Trophoblast cell (in vitro differentiated cells and primary cell): ENCODE measurements at places on chromosomes 5 and 9.

- DNase-seq: no peak
Observed at GRCh38 chr5:112385566-112385965, 33.5 kb downstream of the EPB41L4A start.

- no peak for DNase-seq
Observed at GRCh38 chr5:136076067-136076466, 47.3 kb downstream of the TGFBI start.

DNA sequence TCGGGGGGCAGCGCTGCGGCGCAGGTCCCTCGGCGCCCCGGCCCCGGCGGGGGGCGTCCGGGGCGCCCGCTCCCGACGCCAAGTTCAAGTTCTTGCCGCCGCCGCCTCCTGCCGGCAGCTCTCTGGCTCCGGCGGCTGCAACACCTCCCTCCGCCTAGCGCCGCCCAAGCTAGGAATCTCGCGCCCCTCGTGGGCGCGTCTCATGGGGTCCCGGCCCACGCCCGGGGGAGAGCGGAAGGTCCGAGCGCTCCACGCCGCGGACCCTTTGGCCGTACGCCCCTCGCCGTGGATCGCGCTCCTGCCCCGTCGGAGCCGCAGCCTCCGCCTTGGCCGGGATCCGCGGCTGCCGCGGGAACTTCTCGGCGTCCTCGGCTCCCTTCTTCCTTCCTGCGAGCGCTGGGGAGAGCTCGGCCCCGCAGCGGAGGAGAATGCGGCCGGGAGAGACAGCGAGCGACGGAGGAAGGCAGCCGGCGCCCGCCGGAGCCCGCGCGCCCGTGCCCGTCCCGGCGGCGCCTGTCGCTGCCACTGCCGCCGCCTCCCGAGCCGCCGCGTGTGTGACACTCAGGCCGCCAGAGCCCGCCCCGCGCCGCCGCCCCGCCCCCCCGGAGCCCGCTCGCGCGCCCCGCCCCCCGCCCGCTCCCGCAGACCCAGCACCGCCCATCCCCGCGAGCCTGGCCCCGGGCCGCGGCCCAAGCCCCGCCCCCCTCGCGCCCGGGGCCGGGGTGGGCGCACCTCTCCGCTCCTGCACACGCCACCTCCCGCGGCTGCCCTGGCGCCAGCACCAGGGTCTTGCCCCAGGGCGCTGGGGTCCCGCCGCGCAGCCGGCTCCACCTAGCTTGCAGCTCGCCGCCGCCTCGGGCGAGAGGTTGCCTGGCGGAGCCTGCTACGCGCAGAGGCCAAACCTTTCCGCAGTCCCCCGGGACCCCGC lies at the start of gene SHB:
Gene SHB, minus strand, starts transcription at position 527 of the 928 bp plus-strand sequence. CDS start 582 bp downstream, outside the sequence.
- DNase-seq: peak; percentile 89

DNA sequence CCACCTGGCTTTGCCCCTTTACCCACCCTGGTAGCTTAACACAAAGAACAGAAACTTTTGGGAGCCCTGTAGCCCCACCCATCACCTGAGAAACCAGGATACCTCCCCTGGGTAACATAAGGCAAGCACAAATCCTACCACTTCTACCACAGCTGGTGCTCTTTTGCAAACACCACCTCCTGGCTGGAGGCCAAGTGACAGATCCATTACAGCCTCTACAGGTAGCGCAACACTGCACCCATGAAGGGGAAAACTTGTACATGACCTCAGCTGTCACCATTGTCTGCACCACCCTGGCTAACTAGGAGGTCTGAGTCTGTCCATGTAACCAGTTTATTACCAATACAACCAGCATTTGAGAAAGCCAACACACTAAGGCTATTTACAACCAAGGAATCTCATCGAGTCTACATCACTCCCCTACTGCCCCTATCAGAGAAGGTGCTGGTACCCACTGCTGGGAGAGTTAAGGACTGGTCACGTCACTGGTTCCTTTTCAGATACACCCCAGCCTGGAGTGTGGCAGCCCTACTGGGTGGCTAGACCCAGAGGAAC lies 128.6 kb downstream of the PJA2 start:
- DNase-seq: peak; percentile 72

- DNase-seq: peak; percentile 85
Observed at GRCh38 chr5:56123531-56124243, 109.4 kb downstream of the ANKRD55 start.

GRCh38 chr9:2663461-2664173 lies 42.0 kb downstream of the VLDLR start:
- no peak for DNase-seq

DNA sequence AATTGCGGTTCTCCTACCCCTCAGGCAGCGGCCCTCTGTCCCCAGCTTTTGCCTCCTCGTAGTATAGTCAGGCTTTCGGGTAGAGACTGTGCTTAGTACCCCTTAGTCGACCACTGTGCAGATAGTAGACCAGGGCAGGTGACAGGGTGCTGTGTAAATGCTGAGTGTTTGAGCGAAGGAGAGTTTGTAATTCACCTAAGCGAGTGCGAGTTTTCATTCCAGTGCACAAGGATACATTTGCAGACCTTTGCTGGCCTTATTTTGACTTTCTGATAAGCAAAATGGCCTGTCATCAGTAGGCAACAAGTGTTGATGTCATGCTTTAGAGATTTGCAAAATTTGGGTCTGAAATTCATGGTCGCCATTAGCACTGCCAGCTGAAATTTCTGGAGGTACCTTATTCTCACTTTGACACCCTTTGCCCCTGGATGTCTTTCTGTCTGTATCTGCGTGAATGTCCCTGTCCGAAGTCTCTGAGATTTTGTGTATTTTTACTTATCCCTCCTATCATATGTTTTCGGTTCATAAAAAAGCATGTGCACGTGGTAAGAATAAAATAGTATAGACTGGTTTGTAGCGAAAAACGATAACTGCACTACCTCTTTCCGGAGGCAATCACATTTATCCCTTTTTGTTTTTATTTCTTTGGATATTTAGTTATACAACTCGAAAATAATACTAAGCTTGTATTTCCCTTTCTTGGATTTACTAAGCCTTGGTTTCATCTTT lies 1.9 kb downstream of the LMNB1 start:
- DNase-seq: no peak
